ENCODE measurements at places on chromosomes 12 and 14. TPM values are rescaled to one million over a fixed set of nuclear protein-coding genes. Genes with fewer than 3 reads are reported as not detected.

DNA sequence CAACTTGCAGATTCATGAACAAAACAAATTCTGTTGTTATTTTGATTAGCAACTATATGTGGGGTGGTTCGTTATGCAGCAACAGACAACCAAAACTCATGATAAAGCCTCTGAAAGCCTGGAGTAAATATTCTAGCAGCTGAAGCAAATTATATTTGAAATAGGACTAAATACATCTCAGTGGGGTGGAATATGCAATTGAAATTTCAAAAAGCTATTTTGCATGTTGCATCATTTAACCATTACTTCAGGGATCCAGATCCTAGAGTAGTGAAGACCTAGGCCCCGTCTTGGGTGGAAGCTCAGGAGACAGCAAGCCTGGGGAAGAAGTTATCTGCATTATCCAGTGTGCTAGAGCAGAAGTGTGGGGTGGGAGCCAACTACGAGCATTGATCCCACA is 114.7 kb downstream of the PPM1A start:
- no peak overlapping the region for H3K4me3 ChIP-seq
- H3K4me1 ChIP-seq: no peaks in the 10 kb centered on the region
- no peaks in the 10 kb centered on the region for H3K27me3 ChIP-seq
- no peak for DNase-seq
- H3K36me3 ChIP-seq: no peaks in the 10 kb centered on the region

Gene C1R
- total RNA-seq: 599 TPM

DNA sequence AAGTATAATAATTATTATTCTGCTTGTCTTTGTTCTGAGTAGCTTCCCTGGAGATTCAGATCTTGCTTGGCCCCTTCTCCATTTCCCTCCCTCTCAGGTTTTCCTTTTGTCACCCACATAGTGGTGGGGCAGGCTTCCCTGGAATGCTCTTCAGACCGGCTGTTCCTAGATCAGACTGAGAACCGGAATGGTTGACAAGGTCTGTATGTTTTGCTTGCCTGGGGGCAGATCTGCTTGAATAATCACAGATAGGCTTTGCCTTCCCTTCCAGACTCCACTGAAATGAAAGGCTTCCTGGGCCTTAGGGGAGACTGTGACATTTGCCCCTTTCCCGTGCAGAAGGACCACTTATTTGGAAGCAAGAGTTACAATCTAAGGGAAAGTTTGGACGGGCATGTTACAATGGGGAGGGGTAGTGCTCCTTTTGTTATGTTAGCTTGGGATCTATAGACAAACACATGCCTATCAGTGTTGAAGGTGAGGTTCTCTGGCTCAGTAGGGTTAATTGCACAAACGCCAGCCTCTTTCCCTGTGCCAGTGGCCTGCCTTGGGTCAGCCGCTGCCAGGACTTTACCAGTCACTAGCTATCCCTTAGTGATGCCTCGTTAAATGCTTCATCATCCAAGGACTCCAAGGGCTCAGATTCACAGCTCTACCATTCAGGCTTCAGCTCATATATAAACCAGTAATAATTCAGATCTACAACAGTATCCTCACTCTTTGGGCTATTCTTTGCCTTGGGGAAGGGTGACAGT is 178.6 kb downstream of the SNAPC1 start:
- H3K27me3 ChIP-seq: no peaks in the 10 kb centered on the region
- no peaks in the 10 kb centered on the region for H3K4me1 ChIP-seq
- no peak overlapping the region for H3K4me3 ChIP-seq
- no peaks in the 10 kb centered on the region for H3K36me3 ChIP-seq

- no peak overlapping the region for H3K27ac ChIP-seq
- DNase-seq: no peak
- H3K27me3 ChIP-seq: no peaks in the 10 kb centered on the region
- H3K4me3 ChIP-seq: no peak overlapping the region
Observed at GRCh38 chr12:78087363-78087675, 256.6 kb downstream of the NAV3 start.
